ENCODE measurements at places on chromosomes 2 and 18.
A peak's percentile ranks its signal among the peaks of the same experiment; 100 is the strongest.

- DNase-seq = no peak
Observed at GRCh38 chr2:1862608-1863280, 118.4 kb upstream of the PXDN start.

DNA sequence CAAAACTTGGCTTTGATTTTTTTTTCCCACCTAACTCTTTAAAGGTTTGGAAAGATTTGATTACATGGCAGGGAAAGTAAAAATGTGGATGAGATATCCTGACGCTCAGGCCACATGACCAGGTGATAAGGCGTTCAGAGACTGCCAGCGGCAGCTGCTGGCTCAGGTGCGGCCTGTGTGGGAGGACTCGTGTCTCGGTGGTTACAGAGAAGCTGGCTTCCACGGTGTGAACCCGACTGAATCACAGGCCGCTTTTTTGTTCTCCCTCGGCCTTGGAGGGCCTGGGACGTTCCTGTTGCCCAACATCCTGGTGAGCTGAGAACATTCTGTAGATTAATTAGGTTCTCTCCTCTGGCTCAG is 124.2 kb upstream of the ZNF516 start:
- no peak for DNase-seq

- no peak for DNase-seq
Observed at GRCh38 chr18:74399091-74399887, 57.8 kb downstream of the DIPK1C start.

- no peak for DNase-seq
Observed at GRCh38 chr2:162731917-162732804, 106.4 kb downstream of the KCNH7 start.

DNA sequence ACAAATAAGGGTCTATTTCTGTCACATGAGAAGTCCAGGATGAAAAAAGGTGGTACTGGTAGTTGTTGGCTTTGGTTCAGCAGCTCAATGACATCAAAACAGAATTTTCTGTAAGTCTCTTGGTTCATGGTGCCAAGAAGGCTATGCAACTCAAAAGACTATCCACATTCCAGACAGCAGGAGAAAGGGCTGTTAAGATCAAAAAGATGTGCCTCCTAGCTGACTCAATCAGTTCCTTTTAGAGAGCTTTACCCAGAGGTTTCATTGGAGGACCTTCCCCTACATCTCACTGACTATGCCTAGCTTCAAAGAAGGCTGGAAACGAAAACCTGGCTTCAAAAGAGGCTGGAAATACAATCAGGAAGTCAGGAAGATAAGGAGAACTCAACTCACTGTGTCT is 98.0 kb downstream of the DYM start:
- DNase-seq = no peak

GRCh38 chr2:85213901-85214512 is 80.8 kb downstream of the TCF7L1 start:
- DNase-seq = no peak

DNA sequence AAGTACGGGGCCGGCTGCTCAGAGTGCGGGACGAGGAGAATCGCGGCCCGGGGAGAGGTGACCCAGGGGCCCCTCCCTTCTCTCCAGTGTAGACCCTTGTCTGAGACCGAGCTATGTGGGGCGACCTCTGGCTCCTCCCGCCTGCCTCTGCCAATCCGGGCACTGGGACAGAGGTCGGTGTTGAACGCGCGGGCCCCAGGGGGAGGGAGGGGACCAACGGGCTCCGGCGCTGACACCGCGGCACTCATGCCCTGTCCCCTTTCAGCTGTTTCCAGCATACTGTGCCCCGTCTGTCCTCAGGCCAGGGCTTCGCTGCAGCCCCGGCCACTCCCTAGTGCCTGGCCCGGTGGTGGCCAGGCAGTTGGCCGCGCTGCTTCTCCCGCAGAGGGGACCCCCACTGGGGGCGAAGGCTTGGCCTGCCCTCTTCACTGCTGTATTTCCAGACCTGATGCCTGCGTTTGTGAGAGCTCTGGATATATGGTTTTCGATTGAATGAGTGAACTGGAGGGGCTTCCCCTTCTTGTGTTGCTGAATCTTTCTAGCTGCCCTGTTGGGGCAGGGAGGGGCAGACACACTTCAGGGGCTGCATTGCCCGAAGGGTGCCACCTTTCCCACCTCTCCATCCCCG is 809 bp downstream of the DBI start:
- DNase-seq = peak; percentile 17

DNA sequence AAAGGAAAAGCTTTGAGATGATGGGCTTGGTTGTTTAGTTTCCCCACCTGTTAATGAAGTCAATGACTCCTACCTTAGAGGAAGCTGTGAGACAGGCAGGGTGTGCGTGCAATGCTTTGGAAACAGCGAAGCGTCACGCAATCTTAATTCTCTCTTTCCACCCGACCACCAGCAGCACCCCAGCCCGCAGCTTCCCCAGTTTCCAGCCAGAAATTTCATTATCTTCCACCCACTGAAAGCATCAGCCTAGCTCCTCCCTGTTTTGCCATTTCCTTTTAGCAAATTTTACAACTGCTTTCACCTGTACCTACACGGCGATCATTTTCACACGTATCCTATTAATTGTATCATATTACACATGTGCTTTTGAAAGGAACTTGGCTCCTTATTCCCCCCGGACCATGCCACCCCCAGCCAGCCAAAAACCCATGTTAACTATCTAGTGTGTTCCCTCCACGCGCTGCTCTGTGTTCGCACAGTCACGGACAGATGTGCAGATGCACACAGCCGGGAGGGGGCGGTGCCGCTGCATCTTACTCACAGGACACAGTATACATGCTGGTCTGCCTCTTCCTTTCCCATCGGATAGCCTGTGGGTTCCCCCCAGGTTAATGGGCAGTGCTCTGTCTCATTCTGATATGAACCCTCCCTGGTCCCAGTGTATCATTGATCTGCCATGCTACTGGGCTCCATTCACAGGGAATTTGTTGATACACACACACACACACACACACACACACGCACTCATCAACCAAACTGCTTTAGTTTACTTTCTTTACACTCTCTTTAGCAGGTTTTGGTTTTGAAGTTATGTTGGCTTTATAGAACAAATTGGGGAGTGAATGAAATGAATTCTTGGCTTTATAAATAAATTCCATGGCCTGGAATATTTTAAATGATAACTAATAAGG is 22.4 kb downstream of the CYP27C1 start:
- peak; percentile 51 for DNase-seq

DNA sequence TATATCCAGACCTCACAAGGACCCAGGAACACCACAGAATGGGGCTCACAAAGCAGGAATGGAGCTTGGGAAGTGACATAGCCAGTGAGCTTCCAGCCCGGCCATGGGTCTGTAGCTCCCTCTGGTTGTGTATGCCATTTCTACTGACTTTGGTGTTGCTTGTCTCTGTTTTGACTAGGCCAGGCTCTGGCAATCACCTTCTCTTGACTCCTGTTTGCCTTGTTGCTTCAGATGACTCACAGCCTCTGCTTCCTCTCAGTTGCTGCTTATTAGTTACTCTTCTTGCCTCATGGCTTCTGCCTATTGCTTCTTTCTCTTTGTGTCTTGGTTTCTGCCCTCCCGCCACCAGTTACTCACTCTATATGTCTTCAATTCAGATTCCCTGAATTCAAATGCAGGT is 15.8 kb upstream of the IER3IP1 start:
- DNase-seq = no peak

GRCh38 chr2:102002228-102002627 is 10.5 kb downstream of the IL1R2 start:
- DNase-seq = no peak

GRCh38 chr18:46413684-46414083 is 243.3 kb downstream of the LOXHD1 start:
- no peak for DNase-seq

- no peak for DNase-seq
Observed at GRCh38 chr2:102453501-102453900, 19.5 kb upstream of the SLC9A4 start.

DNA sequence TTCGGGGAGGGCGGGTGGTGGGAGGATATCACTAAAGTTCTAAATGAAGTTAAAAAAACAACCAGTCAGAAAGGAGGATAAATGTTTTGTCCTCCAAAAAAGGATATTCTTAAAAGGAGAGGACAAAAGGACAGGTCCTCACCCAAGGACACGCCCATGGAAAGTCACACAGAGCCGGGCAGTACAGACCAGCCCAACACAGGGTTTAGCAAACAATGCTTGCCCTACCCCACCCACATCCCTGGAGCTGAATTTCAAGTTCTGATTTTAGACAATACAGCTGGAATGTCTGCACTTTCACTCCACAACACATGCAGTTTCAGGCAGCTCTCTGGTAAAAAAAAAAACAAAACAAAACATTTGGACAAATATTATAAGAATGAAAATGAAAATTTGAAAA is 67.9 kb downstream of the SLC9A4 start:
- no peak for DNase-seq

DNA sequence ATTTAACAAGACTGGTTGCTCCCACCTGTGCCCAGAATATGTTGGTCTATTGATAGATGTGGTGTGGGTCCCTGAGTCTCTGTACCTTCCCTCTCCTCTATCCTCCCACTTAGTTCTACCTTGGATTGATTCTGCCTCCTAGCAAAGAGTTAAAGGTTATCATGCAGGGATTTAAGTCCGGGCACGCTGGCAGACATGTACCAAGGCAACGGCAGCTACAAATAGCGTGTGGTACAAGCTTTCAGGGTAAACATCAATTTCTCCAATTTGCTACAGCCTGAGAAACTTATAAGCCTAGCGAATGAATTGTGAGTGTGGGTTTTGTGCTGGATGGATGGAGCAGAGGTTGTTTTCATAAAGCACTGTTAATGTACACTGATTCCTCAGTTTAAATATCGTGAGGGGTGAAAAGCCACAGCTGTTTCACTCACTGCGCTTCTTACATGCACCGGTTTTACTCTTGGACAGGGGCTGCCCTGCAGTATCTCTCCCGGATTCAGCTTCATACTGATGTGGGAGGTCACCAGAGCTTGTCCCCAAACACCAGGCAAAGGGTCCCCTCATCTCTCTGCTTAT is 289.8 kb downstream of the ICOS start:
- DNase-seq = no peak

DNA sequence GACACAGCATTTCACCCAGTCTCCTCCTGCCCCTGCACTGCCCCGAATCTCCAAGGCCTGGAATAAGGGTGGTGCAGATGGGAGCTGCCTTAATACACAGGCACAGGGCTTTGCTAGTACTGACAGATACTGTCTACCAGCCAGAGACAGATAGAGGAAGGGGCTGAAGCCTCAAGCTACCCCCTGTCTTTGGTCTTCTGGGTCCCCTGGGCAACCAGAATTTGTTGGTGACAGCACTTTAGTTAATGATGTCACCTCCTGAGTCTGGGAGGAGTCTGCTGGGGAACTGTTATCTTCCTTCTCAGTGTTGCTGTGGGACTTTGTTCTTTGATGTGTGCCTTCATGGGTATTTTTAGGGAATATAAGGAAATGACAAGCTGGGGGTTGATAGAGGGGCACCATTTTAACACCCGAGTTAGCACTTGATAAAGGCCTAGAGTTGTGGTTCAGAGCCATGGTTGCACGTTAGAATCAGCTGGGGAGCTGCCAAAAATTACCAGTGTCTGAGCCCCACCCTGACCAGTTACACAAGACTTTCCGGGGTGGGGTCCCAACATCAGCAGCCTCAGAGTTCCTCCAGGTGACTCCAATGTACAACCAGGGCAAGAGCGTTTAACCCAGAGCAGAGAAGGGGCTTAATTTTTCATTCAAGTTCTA is 136.8 kb downstream of the SMAD7 start:
- peak; percentile 58 for DNase-seq
